ENCODE measurements at places on chromosomes 2 and 18.

DNA sequence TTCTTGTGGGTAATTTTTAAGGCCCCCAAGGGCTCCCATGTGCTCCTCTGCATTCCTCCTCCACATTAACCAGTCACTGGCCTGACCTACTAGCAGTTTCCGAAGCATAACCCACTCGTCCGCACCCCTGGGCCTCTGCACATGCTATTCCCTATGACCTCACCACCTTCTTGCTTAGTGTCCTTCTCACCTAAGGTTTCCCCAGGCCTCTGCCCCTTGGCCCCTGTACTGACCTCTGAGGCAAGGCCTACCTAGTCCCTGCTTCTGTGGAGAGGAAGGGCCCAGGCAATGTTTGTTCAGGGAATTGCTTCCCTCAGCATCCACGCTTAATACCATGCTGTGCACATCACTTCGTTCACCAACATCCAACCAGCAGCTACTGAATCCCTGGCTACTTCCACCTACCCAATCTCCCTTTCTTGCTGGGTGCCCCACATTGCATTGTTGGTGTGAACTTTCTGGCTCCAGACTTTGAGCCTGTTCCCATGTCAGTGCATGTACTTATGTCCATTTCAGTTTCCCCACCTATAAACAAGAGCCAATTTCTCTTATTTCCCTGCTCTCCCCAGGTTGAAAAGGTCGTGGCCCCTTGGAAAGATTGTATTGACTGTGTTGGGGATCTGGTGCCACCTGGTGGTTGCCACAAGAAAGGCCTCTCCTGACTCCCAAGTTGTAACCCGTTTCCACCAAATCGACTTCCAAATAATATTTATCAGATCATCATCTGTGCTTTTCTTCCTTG, 19.2 kb upstream of the TMEM177 start:
- no peaks in the 10 kb centered on the region for H3K4me1 ChIP-seq
- H3K4me3 ChIP-seq = no peak overlapping the region
- no peaks in the 10 kb centered on the region for H3K36me3 ChIP-seq
- no peak overlapping the region for H3K27ac ChIP-seq

- H3K27me3 ChIP-seq = no peaks in the 10 kb centered on the region
- no peak overlapping the region for H3K4me3 ChIP-seq
- H3K4me1 ChIP-seq = peaks cover 4% of the 10 kb centered on the region
- DNase-seq = no peak
These were observed 54.5 kb downstream of the EVA1A start for GRCh38 chr2:75506101-75506697.

DNA sequence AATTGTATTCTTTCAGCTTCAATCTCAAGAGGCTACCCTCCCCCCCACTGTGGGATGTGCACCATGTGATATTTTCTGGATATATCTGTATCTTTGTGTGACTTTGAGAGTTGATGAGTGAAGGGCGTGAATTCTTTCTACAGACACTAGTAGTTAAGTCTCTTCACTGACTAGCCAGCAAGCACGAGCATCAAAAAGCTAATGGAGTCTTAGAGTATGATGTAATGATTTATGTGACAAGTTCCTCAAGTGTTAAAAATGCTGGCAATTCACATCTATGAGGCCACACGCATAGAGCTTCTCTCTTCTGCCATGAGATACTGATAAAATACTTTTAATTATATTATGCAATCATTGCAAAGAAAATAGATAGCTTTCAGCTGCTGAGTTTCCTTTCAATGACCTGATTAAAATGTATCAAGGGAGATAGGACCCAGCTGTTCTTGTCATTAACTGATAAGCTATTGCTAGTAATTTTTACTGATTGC, 304.8 kb downstream of the TRIB2 start:
- peaks cover 3% of the 10 kb centered on the region for H3K4me1 ChIP-seq
- H3K36me3 ChIP-seq = no peaks in the 10 kb centered on the region
- no peak overlapping the region for H3K4me3 ChIP-seq
- no peak overlapping the region for H3K27ac ChIP-seq

GRCh38 chr2:63614448-63614968, 25.7 kb downstream of the MDH1 start:
- peak overlapping the region; percentile 99 for H3K27ac ChIP-seq
- DNase-seq = no peak
- H3K36me3 ChIP-seq = peaks cover 12% of the 10 kb centered on the region
- H3K4me3 ChIP-seq = peak overlapping the region; percentile 56

- no peaks in the 10 kb centered on the region for H3K4me1 ChIP-seq
- H3K27ac ChIP-seq = no peak overlapping the region
- H3K36me3 ChIP-seq = no peaks in the 10 kb centered on the region
- DNase-seq = no peak
- H3K4me3 ChIP-seq = no peak overlapping the region
These were observed 107.4 kb downstream of the CLIP4 start for GRCh38 chr2:29222381-29223179.

DNA sequence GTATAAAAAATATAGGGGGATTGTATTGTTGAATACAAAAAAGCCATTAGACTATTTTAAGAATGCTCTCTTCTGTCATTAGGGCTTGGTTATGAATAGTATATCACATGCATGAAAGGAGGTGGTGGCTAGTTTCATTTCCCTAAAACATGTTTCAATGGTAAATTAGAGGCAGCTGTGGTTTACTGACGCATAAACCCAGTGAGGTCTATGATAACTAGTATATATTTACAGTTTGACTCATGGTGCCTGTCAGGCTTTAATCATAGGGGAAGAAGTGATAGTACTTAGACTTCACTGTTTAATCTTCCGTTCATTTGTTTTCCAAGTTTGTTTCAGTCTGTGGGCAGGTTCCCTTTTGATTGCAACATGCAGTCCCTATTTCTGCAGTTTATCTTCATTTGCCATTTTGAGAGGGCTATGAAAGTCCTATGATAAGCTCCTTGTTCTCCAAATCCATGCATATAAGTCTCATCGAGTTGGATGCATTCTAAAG, 55.1 kb upstream of the MAP4K3 start:
- no peak overlapping the region for H3K4me3 ChIP-seq
- H3K36me3 ChIP-seq = no peaks in the 10 kb centered on the region
- no peak for DNase-seq
- H3K27me3 ChIP-seq = no peaks in the 10 kb centered on the region
- no peak overlapping the region for H3K27ac ChIP-seq

DNA sequence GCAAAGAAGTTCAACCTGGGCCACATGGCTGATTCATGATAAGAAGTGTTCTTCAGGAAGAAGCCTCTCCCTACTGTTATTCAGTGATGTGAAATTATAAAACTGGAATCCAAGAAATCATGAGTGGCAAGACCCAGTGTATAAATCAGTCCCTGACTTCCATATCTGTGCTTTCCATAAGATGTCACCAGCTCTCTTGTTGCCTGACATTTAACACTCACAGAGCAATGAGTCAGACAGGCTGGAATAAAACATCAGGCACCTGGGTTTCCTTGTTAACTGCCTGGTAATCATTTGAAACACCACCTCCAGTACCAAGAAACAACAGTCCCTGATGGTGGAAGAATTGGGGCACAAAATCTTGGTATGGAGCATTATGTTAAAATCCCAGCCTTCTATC, 76.1 kb downstream of the SCG2 start:
- H3K36me3 ChIP-seq = no peaks in the 10 kb centered on the region
- H3K4me3 ChIP-seq = no peak overlapping the region
- no peak overlapping the region for H3K27ac ChIP-seq
- no peaks in the 10 kb centered on the region for H3K4me1 ChIP-seq

GRCh38 chr2:59025157-59025757, 784.1 kb upstream of the FANCL start:
- no peaks in the 10 kb centered on the region for H3K36me3 ChIP-seq
- peaks cover 24% of the 10 kb centered on the region for H3K4me1 ChIP-seq
- H3K4me3 ChIP-seq = no peak overlapping the region
- H3K27ac ChIP-seq = no peak overlapping the region
- no peaks in the 10 kb centered on the region for H3K27me3 ChIP-seq

DNA sequence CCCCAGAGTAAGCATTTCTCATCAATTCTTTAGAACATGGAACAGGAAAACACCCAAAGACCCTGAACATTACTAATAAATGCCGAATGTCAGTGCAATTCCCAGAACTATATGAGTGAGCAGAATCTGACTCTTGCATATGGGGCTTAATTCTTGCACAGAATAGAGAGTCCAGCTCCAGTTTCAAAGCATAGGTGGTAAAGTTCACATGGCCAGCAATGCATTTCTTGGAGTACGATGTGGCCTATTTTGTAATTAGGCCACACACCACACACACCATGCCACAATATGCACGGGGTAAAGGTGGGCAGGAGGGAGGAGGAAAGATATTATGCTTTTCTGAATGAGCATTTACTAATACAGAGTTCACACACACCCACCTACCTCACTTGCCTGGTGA, 56.5 kb downstream of the PLA2R1 start:
- H3K36me3 ChIP-seq = peaks cover 41% of the 10 kb centered on the region
- H3K27ac ChIP-seq = no peak overlapping the region
- DNase-seq = no peak
- H3K27me3 ChIP-seq = no peaks in the 10 kb centered on the region
- H3K4me1 ChIP-seq = peaks cover 17% of the 10 kb centered on the region
- H3K4me3 ChIP-seq = no peak overlapping the region

GRCh38 chr2:45173513-45173912, 164.3 kb upstream of the SIX2 start:
- no peak for DNase-seq
- peaks cover 83% of the 10 kb centered on the region for H3K27me3 ChIP-seq
- peaks cover 7% of the 10 kb centered on the region for H3K4me1 ChIP-seq
- H3K4me3 ChIP-seq = no peak overlapping the region
- no peaks in the 10 kb centered on the region for H3K36me3 ChIP-seq
- no peak overlapping the region for H3K27ac ChIP-seq

DNA sequence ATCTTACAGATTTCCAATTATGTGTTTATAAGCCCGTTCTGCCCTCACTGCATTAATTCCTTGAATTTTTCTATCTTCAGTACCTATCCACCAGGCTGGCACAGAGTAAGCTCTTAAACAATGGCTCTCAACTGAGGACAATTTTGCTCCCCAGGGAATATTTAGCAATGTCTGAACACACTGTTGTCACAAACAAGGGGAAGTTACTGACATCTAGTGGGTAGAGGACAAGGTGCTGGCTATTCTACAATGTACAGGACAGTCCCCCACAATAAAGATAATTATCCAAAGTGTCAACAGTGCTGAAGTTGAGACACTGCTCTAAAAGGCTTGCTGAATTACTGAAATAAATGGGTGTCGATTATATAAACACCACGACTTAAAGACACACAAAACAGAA, 5.0 kb downstream of the NDUFS1 start:
- DNase-seq = no peak
- H3K36me3 ChIP-seq = peaks cover 6% of the 10 kb centered on the region
- no peaks in the 10 kb centered on the region for H3K27me3 ChIP-seq
- no peak overlapping the region for H3K4me3 ChIP-seq

GRCh38 chr2:5026571-5027234, 665.5 kb upstream of the SOX11 start:
- peaks cover 2% of the 10 kb centered on the region for H3K27me3 ChIP-seq
- H3K27ac ChIP-seq = no peak overlapping the region
- no peak overlapping the region for H3K4me3 ChIP-seq
- H3K36me3 ChIP-seq = peaks cover 7% of the 10 kb centered on the region
- DNase-seq = no peak
- H3K4me1 ChIP-seq = peaks cover 16% of the 10 kb centered on the region

GRCh38 chr2:101843048-101843447, 145.5 kb downstream of the MAP4K4 start:
- peak overlapping the region; percentile 69 for H3K27ac ChIP-seq
- H3K4me1 ChIP-seq = no peaks in the 10 kb centered on the region
- H3K4me3 ChIP-seq = no peak overlapping the region
- H3K27me3 ChIP-seq = no peaks in the 10 kb centered on the region

GRCh38 chr2:183001948-183002347, 36.3 kb downstream of the NCKAP1 start:
- H3K36me3 ChIP-seq = peaks cover 32% of the 10 kb centered on the region
- H3K27ac ChIP-seq = no peak overlapping the region
- DNase-seq = no peak
- H3K4me3 ChIP-seq = no peak overlapping the region
- H3K4me1 ChIP-seq = no peaks in the 10 kb centered on the region
- H3K27me3 ChIP-seq = no peaks in the 10 kb centered on the region

- H3K27me3 ChIP-seq = no peaks in the 10 kb centered on the region
- no peak for DNase-seq
- H3K4me1 ChIP-seq = peaks cover 19% of the 10 kb centered on the region
- H3K27ac ChIP-seq = no peak overlapping the region
These were observed 58.3 kb downstream of the ETAA1 start for GRCh38 chr2:67455219-67456142.

DNA sequence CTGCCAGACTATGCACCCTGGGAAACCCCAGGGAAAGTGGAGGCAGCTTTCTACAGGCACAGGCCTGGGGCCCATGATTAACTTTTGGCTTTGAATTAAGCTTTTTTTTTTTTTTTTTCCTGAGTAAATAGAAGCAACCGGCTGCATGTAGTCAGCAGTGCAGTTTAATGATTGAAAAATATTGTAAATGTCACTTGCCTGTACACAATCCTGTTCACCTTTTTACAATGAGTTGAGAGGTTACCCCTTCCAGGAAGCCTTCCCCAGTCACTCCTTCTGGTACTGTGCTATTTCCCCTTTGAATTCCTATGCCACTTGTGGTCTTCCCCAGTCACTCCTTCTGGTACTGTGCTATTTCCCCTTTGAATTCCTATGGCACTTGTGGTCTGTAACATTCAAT, 475.6 kb downstream of the TDRD15 start:
- H3K4me1 ChIP-seq = no peaks in the 10 kb centered on the region
- no peak for DNase-seq
- peaks cover 3% of the 10 kb centered on the region for H3K27me3 ChIP-seq
- H3K36me3 ChIP-seq = no peaks in the 10 kb centered on the region
- H3K4me3 ChIP-seq = no peak overlapping the region

- DNase-seq = no peak
- peaks cover 31% of the 10 kb centered on the region for H3K4me1 ChIP-seq
- H3K27ac ChIP-seq = peak overlapping the region; percentile 57
- no peaks in the 10 kb centered on the region for H3K27me3 ChIP-seq
These were observed 53.1 kb upstream of the NRP2 start for GRCh38 chr2:205629091-205629776.

GRCh38 chr2:226411205-226411604, 388.4 kb downstream of the IRS1 start:
- DNase-seq = no peak
- H3K4me1 ChIP-seq = peaks cover 26% of the 10 kb centered on the region
- H3K27ac ChIP-seq = no peak overlapping the region
- H3K4me3 ChIP-seq = no peak overlapping the region

DNA sequence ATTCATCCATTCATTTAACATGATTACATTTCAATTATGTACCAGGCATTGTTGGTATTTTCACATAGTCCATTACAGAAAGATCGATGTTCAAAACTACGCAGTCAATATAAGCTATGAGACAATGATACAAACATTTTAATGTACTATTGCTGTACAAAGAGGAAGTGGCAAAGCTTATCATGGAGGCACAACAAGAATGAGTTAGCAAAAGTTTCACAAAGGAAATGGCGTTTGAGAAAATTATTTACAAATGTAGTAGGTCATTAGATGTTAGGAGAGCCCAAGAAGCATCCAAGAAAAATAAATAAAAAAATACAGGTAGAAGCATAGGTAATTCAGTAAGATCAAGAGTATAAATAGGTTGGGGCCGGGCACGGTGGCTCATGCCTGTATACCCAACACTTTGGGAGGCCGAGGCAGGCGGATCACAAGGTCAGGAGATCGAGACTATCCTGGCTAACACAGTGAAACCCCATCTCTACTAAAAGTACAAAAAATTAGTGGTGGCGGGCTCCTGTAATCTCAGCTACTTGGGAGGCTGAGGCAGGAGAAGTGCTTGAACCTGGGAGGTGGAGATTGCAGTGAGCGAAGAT, 1730.8 kb upstream of the CELF4 start:
- no peak for DNase-seq
- H3K36me3 ChIP-seq = no peaks in the 10 kb centered on the region
- no peaks in the 10 kb centered on the region for H3K4me1 ChIP-seq
- H3K27me3 ChIP-seq = no peaks in the 10 kb centered on the region

All from mesothelial cell of epicardium (in vitro differentiated cells).